HT1080 (cell line): ENCODE measurements at places on chromosomes 1 and 21.
A peak's percentile ranks its signal among the peaks of the same experiment; 100 is the strongest.

- no peak for DNase-seq
These were observed 253.4 kb downstream of the RHOU start for GRCh38 chr1:228988664-228989063.

DNA sequence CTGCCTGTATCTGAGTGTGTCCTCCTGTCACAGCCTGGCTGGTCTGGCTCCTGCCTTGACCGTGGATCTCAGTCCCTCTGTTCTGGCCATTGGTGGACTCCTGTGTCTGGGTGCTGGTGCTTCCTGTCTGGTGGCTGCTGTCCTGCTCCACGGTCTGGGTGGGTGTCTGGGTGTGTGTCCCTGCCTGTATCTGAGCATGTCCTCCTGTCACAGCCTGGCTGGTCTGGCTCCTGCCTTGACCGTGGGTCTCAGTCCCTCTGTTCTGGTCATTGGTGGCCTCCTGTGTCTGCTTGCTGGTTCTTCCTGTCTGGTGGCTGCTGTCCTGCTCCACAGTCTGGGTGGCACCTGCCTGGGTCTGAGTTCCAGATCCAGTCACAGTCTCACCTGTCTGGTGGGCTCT is 4.0 kb downstream of the CRNN start:
- DNase-seq, result no peak

DNA sequence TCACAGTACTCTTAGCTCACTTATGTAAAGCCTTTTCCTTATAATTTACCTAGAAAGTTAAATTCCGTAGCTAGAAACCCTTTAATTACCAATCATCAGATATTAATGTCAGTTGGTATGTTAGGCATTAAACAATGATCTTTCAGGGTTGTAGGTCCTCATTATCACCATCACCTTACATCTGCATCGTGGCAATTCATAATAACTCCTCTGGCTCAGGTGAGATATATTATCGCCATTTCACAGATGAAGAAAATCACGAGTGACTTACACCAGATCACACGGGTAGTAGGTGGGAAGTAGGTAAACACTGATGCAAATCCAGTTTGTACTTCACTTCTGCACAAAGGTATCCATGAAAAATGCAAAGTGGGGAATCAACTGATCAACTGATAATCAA is 639 bp downstream of the NUP133 start:
- DNase-seq, result no peak

DNA sequence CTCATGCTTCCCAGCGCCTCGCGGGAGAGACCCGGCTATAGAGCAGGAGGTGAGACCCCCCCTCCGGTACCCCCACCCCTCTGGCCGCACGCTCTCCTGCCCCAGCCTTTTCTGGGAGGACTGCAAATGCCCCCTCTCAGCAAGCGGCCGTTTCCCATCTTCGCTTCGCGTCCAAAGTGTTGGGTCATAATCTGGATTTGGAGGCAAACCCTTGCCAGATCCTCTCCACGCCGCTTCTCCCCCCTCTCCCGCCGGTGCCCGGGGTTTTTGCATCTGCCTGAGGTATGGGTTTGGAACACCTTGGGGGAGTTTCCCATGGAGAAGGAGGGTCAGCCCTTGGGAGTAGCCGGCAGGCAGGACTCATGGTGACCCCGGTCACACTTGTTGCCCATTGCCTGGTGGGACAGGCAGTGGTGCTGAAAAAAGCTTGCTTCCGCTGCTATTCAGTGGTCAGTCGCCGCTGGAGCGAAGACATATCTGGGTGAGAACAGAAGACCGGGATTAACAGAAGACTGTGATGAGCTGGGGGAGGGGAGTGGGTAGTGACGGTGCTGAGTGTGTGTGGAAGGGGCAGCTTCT is 935 bp downstream of the KCNK2 start:
- DNase-seq, result peak; percentile 3

DNA sequence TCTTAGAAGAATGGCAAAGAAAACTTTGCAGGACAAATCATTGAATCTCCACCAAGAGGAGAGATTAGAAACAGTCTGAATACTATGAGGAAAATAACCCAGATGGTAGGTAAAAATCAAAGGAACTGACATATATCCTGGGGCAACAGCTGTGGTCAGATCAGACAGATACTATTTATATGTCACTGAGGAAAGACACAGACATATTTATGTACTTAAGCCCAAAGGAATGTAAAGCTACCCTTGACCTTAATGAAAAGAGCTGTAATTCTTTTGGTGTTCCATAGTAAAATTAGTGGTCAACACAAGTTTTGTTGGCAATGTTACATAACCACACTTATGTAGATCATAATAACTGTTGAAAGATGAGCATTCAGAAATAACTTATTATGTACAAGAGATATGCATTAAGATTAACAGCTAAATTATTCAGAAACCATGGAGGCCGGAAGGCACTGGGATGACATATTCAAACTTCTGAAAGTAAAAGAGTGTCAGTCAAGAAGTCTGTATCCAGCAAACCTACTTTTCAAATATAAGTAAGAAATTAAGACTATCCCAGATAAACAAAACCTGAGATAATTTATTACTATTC is 166.1 kb upstream of the SAMSN1 start:
- DNase-seq, result no peak

GRCh38 chr1:234681990-234682389 is 72.0 kb upstream of the IRF2BP2 start:
- no peak for DNase-seq

DNA sequence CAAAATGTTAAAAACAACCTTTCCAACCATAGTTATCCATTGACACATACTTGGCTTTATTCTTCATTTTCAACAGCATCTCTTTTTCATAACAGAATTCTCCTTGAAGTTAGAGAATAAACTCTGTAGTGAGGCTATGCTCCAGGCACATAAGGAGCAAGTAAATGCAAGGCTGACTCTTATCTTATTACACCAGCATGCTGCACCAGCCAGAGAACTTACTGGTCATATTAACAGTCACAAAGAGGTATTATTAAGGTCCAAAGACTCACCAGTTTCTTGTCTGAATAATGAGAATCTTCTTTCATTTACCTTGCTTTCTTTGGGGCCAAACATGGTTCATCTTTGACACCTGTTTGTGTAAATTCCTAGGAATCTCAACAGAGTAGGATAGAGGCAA is 71.3 kb upstream of the IVNS1ABP start:
- DNase-seq, result no peak

GRCh38 chr21:26067836-26068594 is 102.6 kb downstream of the APP start:
- DNase-seq, result no peak

GRCh38 chr1:34398916-34399275 is 222.2 kb downstream of the C1orf94 start:
- no peak for DNase-seq

GRCh38 chr1:109652402-109652801 is 3.5 kb upstream of the GSTM4 start:
- DNase-seq, result no peak
